CD4-positive, alpha-beta T cell treated with Interleukin-4 for 4 hours (primary cell): ENCODE measurements at places on chromosomes 4 and X.

GRCh38 chr4:185204238-185204910, 574 bp upstream of the CFAP97 start:
- DNase-seq: no peak

DNA sequence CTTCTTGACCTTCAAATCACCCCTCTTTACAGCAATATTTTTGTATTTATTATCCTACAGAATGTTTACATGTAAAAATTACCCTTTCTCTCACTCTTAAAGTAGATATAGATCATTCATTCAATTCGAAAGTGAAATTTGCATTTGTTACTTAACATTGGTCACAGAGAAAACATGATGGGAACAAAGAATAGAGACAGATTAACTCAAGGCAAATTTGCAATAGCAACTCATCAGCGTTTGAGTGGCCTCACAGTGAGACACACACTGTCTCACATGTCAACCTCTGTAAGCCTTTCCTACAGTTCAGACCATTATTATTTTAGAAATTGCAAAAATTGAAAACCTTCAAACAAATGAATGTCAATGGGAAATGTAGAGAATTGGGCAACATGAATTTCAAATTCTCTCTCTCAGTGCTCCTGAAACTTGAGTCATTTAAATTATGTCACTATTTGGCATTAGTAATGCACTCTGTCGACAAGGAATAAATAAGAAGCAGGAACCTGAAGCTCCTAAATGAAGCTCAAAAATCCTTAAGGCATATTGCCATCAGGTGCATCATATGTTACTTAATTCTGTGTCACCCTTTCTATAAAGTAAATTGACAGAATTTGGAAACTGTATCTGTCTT, 148.3 kb upstream of the ANXA10 start:
- no peak for DNase-seq

GRCh38 chrX:72317139-72317538, 11.4 kb upstream of the CITED1 start:
- DNase-seq: no peak

DNA sequence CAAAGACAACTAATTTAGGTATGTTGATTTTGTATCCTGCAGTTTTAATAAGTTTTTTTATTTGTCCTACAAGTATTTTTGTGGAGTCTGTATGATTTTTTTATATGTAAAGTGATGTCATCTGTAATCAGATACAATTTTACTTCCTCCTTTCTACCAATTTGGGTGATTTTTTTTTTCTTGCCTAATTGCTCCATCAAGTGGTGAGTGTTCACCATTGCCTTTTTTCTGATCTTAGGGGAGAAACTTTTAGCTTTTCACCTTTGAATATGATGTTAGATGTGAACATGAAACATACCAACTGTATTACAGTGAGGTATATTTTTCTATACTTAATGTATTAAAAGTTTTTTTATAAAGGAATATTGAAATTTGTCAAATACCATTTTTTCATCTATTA, 362.3 kb downstream of the PABPC4L start:
- no peak for DNase-seq

GRCh38 chr4:138494931-138495330, 252.8 kb upstream of the SLC7A11 start:
- no peak for DNase-seq

- no peak for DNase-seq
Observed at GRCh38 chrX:134645936-134646543, 12.2 kb downstream of the PLAC1 start.
